Left colon (tissue), 2 donors: ENCODE measurements at places on chromosomes 2 and 18. TPM values are rescaled to one million over a fixed set of nuclear protein-coding genes. Genes with fewer than 3 reads are reported as not detected.

DNA sequence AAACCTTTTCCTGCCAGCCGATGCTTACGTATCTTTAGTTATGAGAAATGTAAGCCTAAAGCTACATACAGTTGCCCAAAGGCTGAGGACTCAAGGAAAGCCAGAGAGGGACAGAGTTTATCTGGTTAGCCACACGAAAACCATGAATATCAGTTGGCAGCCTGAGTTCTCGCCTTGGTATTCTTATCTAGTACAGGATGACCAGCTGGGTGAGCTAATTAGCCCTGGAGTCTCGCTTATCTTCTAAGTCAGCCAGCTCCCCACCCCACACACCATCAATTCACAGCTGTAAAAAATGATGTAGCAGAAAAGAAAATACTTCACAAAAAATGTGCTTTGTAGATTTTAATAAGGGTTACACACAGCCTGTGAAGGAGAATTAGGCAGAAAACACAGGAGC is 617.5 kb upstream of the SOX11 start:
- DNase-seq, result no peak

DNA sequence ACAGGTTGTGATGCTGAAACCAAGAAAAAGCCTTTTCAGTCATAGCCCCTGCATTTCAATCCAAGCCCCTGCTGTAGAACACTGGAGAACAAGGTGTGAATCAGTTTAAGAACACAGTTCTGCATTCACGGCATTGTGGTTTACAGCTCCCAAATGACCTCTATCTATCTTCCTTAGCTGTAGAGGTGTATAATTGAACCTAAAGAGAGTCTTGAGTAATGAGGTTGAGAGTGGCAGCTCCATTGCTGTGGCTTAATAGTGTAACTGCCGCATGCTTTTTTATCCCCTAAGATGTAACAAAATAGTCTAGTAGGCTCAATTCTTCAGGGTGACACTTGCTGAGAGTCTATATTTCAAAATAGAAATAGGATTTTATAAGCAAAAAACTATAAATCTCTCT is 121.3 kb upstream of the EPHA4 start:
- DNase-seq, result no peak

DNA sequence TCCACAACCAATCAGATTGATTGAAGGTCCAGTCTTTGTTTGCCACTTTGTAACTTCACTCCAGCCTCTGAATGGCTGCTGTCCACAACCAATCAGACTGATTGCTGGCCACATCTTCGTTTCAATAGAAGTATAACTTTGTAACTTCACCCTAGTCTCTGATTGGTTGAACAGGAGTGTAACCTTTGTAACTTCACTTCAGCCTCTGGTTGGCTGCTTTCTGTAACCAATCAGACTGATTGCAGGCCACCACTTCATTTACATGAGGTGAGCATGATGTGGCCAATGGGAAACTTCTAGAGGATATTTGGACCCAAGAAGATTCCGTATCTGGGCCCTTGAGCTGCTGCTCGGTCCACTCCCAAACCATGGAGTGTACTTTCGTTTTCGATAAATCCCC is 16.9 kb upstream of the ALPP start:
- DNase-seq, result no peak

- DNase-seq, result no peak
Measured at GRCh38 chr2:215528555-215528954, 92.7 kb upstream of the FN1 start.

GRCh38 chr2:202165945-202166344 is 72.5 kb downstream of the SUMO1 start:
- DNase-seq, result no peak

GRCh38 chr2:113162173-113162572 is 11.6 kb upstream of the PSD4 start:
- no peak for DNase-seq

DNA sequence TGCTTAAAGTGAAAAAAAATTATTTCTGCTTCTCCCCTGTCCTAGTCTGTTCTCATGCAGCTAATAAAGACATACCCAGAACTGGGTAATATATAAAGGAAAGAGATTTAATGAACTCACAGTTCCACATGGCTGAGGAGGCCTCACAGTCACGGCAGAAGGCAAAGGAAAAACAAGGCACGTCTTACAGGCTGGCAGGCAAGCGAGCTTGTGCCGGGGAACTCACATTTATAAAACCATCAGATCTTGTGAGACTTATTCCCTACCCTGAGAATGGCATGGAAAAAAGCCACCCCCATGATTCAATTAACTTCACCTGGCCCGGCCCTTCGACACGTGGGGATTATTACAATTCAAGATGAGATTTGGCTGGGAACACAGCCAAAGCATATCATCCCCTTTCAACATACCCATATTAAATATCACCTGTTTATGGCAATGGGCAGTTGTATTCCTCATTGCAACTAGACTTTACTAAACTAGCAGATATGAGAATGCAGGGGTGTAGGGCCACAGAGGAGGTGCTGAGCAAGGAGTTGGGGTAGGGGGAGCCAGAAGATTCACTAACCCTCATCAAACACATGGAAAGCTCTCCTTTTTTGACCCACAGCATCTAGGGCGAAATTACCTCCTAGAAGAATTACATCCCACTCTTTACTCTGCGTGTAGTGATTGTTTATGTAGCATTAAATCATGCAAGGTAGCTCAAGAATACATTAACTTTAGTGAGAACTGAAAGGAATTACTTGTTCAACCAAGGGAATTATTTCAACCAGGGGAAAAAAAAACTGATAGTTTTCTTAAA is 183.3 kb upstream of the DOK6 start:
- no peak for DNase-seq

- DNase-seq, result no peak
Measured at GRCh38 chr2:42743659-42743990, 20.3 kb downstream of the OXER1 start.

- no peak for DNase-seq
Measured at GRCh38 chr2:134679745-134680144, 39.1 kb downstream of the TMEM163 start.

- no peak for DNase-seq
Measured at GRCh38 chr2:225462945-225463344, 63.4 kb downstream of the NYAP2 start.

GRCh38 chr2:197890168-197890567 is 85.8 kb downstream of the PLCL1 start:
- no peak for DNase-seq

DNA sequence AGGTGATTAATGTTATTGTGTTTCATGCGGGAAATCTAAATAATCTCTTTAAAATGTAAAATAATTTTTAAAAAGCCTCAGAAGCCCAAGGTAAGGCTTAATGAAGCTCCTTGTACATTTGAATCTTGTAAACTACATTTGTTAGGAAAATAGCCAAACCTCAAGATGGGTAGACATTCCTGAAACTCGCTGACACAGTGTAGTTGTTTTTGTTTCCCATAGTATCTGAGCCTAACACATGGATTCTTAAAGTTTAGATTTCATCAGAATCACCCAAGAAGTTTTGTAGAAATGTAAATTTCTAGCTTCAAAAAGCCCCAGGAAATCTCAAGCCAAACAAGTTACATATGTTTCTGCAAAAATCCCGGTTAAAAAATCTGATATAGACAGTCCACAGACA is 1221.1 kb upstream of the ACVR2A start:
- no peak for DNase-seq

GRCh38 chr18:8287196-8287885 is 321.9 kb upstream of the RAB12 start:
- DNase-seq, result no peak

DNA sequence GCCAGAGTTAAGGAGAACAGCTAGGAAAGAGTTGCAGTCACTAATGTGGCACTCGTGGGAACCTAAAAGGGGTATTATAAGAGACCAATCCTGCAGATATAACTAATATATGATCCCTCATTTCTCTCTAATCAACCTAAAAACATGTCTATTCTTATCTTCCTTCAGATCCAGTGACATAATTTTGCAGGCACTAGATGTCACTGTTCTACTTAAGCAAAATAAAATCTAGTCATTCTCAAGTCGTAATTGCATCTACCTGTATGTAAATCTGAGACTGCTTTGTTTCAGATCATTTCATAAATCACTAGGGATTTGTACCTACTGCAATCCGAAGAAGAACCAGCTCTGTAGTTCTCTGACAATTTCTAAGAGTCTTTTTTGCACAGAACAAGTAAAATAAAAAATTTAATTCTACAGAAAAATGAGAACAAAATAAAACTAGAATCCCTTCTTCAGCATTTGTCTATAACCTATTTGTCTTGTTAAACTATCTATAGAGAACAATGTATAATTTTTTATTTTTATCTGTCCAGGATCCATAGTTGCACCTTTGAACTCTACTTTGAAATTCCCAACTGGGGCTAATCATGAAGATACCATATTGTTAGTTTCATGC is 56.5 kb upstream of the ERBB4 start:
- DNase-seq, result no peak

GRCh38 chr2:170739048-170739447 is 23.9 kb downstream of the SP5 start:
- no peak for DNase-seq

DNA sequence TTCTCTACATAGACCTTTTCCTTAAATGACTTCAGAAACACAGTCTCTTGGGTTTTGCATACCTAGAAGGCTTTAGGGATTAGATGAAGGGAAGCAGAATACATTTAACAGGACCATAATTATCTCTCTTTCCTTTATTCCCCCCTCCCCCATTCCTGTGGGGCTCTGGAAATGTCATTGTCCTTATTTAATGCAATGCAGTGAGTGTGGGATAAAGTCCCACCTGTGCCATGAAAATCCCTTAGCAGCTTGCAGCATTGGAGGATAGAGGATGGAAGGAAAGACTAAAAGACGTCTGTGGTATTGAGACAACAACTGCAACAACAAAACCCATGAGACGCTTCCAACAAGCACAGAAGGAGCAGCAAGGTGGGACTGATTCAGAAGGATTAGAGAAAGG is 117.8 kb upstream of the DCC start:
- DNase-seq, result no peak

DNA sequence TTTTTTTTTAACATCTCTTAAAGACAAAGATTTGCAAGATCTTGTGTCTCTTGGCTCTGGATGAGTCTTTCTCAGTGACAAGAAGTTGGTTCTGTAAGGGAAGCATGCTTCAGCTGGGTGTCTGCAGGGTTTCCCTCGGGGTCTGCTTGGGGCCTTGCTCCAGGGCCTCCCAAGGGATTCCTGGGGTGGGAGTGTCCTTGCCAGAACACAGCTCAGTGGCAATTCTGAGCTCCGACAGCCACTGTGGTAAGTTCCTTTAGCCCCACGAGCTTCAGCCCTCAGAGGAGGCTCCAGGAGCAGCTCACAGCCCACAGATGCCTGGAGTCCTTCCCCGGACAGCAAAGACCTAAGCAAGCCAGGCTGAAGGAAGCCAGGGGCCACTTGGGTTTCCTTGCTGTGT is 52.4 kb downstream of the EMX1 start:
- no peak for DNase-seq

The ZBTB7C gene
- 53.4 TPM for total RNA-seq

The EDAR gene
- 0.43 TPM for total RNA-seq

The CXXC1 gene
- total RNA-seq, result 67.1 TPM

The WDR7 gene
- total RNA-seq, result 25.0 TPM

The TRIM43 gene
- total RNA-seq, result not detected

The FBXO48 gene
- 2.1 TPM for total RNA-seq

The COL4A4 gene
- total RNA-seq, result 2.0 TPM

The MARCHF4 gene
- 0.37 TPM for total RNA-seq

The ITGB6 gene
- total RNA-seq, result 28.0 TPM

The MRPS5 gene
- total RNA-seq, result 73.1 TPM

The AGXT gene
- 3.0 TPM for total RNA-seq
